ENCODE measurements at places on chromosomes 1 and 21.
A peak's percentile ranks its signal among the peaks of the same experiment; 100 is the strongest.

DNA sequence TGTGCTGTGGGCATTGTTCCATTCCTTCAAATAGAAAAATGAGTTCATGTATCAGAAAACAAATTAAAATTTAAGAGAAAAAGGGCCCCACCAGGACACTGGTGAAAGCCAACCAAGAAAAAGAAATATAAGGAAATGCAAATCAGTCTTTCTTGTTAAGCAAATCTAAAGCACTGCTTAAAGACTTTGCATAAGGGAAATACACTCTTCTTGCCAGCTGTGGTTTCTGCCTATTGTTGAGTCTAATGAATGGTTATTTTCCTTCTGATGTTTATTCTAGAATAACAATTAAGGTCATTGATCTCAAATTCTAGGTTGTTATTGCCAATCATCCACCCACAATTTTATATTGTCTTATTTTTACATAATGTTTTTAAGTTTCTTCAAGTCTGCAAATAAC is 158.6 kb upstream of the SNX7 start:
- H3K36me3 ChIP-seq: no peaks in the 10 kb centered on the region
- ATAC-seq: no peak
- no peaks in the 10 kb centered on the region for H3K4me1 ChIP-seq

- no peaks in the 10 kb centered on the region for H3K4me1 ChIP-seq
- no peak within 1 kb of the TSS for H3K27ac ChIP-seq
- no peaks in the 10 kb centered on the region for H3K36me3 ChIP-seq
- H3K27me3 ChIP-seq: peaks cover 47% of the 10 kb centered on the region
- no peak for ATAC-seq
These were observed at the start of gene NPPB for GRCh38 chr1:11858613-11858967. Gene NPPB, minus strand, starts transcription at chr1:11858945. Its CDS starts 112 bp downstream, at chr1:11858833.

DNA sequence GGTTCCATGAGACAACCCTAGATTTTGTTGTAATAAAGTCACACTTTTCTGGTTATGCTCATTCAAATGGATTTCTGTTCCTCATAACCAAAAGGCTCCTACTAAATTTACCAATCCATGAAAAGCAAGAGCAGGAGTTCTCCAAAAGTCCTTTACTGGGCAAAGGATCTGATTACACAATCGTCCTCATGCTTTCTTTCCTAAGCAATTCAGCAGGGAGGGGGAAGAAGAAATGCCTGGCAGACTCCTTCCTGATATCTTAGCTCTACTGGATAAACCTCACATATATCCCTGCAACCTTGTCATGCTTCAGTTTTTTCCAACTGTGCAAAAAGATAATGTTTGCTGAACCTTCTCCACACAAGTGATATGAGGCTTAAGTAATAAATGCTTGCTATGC is 67.6 kb upstream of the GUCA2B start:
- no peaks in the 10 kb centered on the region for H3K36me3 ChIP-seq
- peaks cover 32% of the 10 kb centered on the region for H3K27me3 ChIP-seq
- no peak overlapping the region for H3K4me3 ChIP-seq
- no peaks in the 10 kb centered on the region for H3K4me1 ChIP-seq

GRCh38 chr21:23853796-23854379 is 1753.4 kb downstream of the MRPL39 start:
- H3K4me3 ChIP-seq: no peak overlapping the region
- ATAC-seq: peak; percentile 55
- H3K27me3 ChIP-seq: no peaks in the 10 kb centered on the region
- H3K27ac ChIP-seq: no peak overlapping the region
- no peaks in the 10 kb centered on the region for H3K4me1 ChIP-seq
- no peaks in the 10 kb centered on the region for H3K36me3 ChIP-seq

- no peak overlapping the region for H3K27ac ChIP-seq
- no peaks in the 10 kb centered on the region for H3K4me1 ChIP-seq
- H3K27me3 ChIP-seq: peaks cover 15% of the 10 kb centered on the region
These were observed 131.6 kb upstream of the POU3F1 start for GRCh38 chr1:38178216-38178615.

- ATAC-seq: no peak
- peak overlapping the region; percentile 78 for H3K4me3 ChIP-seq
- peaks cover 20% of the 10 kb centered on the region for H3K4me1 ChIP-seq
These were observed 1.9 kb upstream of the SAMD13 start for GRCh38 chr1:84299536-84300170.

GRCh38 chr1:201982082-201982622 is 296 bp upstream of the RNPEP start:
- peaks cover 19% of the 10 kb centered on the region for H3K4me1 ChIP-seq
- peak overlapping the region; percentile 95 for H3K4me3 ChIP-seq
- H3K36me3 ChIP-seq: peaks cover 4% of the 10 kb centered on the region
- peak; percentile 36 for ATAC-seq
- H3K27me3 ChIP-seq: no peaks in the 10 kb centered on the region

DNA sequence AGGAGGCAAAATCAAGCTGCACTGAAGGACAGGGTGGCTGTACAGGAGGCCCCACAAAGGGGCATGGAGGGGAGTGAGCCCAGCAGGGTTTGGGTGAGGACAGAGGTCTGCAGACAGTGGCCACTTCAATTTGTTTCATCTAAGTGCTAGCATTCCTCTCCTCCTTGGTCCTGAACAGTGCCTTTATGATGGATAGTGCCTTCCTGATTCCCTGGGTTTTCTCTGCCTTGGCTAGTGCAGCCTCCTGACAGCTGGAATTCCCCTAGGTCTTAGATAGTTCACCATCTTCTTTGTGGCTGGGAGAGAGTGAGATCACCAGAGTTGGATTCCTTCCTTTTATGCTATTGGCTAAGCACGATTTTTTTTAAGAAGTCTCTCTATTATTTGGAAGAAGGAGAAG is 3.8 kb upstream of the HPCAL4 start:
- H3K4me3 ChIP-seq: no peak overlapping the region
- no peaks in the 10 kb centered on the region for H3K36me3 ChIP-seq
- ATAC-seq: no peak
- H3K27me3 ChIP-seq: peaks cover 3% of the 10 kb centered on the region
- H3K27ac ChIP-seq: peak overlapping the region; percentile 2
- H3K4me1 ChIP-seq: peaks cover 19% of the 10 kb centered on the region

- no peaks in the 10 kb centered on the region for H3K4me1 ChIP-seq
- no peak overlapping the region for H3K4me3 ChIP-seq
- no peak for ATAC-seq
- H3K36me3 ChIP-seq: no peaks in the 10 kb centered on the region
These were observed 981 bp downstream of the CLDN14 start for GRCh38 chr21:36478941-36479340.

DNA sequence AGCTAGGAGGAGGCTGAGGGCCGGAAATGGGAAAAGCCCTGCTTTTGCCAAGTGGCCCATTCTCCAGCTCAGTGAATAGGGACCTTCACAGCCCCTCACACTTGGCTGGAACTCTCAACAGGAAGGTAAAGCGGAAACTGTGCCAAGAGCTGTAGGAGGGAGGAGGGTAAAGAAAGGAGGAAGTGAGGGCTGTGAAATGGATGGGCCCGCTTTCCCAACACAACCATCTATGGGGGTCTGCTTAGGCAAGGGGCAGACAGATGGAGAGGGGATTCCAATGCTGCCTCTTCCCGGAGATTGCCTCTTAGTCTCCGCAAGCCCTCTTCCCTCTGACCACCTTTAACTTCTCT is 5.2 kb downstream of the INKA2 start:
- H3K27me3 ChIP-seq: peaks cover 4% of the 10 kb centered on the region
- no peaks in the 10 kb centered on the region for H3K36me3 ChIP-seq
- ATAC-seq: no peak
- H3K4me1 ChIP-seq: peaks cover 6% of the 10 kb centered on the region
- H3K4me3 ChIP-seq: no peak overlapping the region

DNA sequence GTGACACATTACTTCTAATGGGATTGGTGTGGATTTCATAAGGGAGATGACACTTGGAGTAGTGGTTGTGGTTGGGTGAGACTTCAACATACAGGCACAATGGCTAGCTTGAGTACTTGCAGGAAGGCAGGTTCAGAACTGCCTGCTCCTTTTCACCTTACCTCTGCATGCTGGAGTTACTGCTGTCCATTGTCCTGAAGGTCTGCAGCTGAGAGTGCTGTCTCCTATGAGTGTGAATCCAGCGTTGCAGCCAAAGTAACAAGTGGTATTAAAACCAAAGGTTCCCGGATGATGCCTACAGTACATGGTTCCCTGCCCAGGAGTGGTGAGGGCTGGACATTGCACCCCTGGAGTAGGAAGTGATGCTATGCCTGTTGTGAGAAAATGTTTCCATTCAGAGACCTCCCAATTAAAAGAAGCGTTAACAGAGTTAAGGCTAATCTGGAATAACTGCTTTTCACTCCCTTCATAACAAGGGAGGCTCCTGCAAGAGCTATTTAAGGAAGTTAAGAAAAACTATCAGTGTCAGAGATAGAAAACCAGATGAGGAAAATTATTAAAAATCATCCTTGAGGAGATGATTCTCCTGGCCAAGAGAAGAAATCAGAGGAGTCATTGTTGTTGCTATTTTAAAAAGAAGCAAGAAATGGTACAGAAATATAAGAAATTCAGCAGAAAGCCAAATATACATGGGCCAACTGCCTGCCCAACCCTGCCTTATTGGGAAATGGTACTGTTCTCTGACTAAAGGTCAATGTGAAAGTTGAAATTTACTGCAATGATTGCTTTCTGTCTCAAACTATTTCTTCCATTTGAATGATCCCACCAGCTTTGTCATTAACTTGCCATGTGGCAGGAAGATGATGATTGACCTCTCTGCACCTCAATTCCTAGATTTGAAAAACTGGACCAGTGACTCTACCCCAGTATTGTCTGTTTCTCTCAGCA is 9.8 kb upstream of the F5 start:
- peaks cover 38% of the 10 kb centered on the region for H3K4me1 ChIP-seq
- peak; percentile 17 for ATAC-seq
- no peak overlapping the region for H3K27ac ChIP-seq
- H3K4me3 ChIP-seq: no peak overlapping the region
- H3K36me3 ChIP-seq: no peaks in the 10 kb centered on the region
- no peaks in the 10 kb centered on the region for H3K27me3 ChIP-seq

- H3K4me1 ChIP-seq: peaks cover 11% of the 10 kb centered on the region
- no peak overlapping the region for H3K27ac ChIP-seq
- ATAC-seq: no peak
- H3K36me3 ChIP-seq: no peaks in the 10 kb centered on the region
- H3K4me3 ChIP-seq: no peak overlapping the region
These were observed 42.9 kb downstream of the COL18A1 start for GRCh38 chr21:45447821-45448220.

GRCh38 chr1:9787702-9788101 is 36.1 kb downstream of the CLSTN1 start:
- peak overlapping the region; percentile 81 for H3K4me3 ChIP-seq
- H3K36me3 ChIP-seq: no peaks in the 10 kb centered on the region
- peaks cover 25% of the 10 kb centered on the region for H3K4me1 ChIP-seq
- ATAC-seq: peak; percentile 97

GRCh38 chr1:229433364-229434004 is 410 bp downstream of the ACTA1 start:
- peaks cover 43% of the 10 kb centered on the region for H3K27me3 ChIP-seq
- H3K36me3 ChIP-seq: peaks cover 8% of the 10 kb centered on the region
- ATAC-seq: no peak
- no peak overlapping the region for H3K27ac ChIP-seq

GRCh38 chr1:9595156-9595967 is 6.7 kb downstream of the TMEM201 start:
- H3K27ac ChIP-seq: no peak overlapping the region
- peaks cover 10% of the 10 kb centered on the region for H3K4me1 ChIP-seq
- H3K27me3 ChIP-seq: no peaks in the 10 kb centered on the region
- no peak for ATAC-seq

DNA sequence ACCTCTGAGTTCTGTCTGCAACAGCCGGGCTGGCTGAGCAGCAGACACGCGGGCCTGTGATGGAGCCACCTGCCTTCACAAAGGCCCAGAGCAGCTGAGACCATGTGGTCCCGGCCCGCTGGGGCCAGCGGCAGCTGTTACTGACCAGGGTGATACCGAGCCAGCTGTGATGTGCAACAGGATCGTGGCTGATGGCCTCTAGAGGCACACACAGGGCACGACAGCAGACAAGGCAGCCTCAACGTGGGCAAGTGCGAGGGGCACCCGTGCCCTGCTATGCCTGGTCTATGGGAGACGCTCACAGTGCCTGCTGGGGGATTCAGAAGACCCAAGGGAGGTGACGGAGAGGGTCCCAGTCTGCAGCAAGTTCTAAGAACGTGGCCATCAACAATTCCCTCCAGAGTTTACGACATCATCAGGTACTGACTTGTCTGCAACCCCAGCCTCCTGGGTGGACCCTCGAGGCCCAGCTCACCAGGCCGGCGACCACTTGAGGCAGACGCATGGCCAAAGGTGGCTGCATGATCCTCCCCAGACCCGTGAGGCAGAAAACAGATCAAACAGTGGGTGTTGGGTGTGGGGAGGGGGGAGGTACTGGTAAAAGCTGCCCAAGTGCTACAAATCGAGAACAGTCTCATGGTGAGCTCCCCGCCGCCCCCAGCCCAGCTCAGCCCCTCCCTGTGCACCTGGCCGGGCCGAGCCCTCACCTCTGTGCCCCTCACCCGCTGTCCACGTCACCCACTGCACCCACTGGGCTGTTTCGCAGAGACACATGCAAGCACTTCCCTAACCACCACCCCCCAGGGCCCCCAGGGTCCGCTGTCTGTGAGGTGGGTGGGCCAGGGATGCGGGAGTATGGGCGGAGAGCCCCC is 6.0 kb downstream of the POFUT2 start:
- no peak for ATAC-seq
- peaks cover 53% of the 10 kb centered on the region for H3K36me3 ChIP-seq
- no peak overlapping the region for H3K4me3 ChIP-seq

GRCh38 chr1:155082301-155083051 is 3.8 kb downstream of the EFNA3 start:
- no peak for ATAC-seq
- peaks cover 29% of the 10 kb centered on the region for H3K4me1 ChIP-seq
- H3K27me3 ChIP-seq: peaks cover 25% of the 10 kb centered on the region
- peaks cover 18% of the 10 kb centered on the region for H3K36me3 ChIP-seq

GRCh38 chr1:41860771-41861170 is 58.0 kb downstream of the HIVEP3 start:
- H3K36me3 ChIP-seq: peaks cover 10% of the 10 kb centered on the region
- no peak overlapping the region for H3K4me3 ChIP-seq
- no peak overlapping the region for H3K27ac ChIP-seq
- no peaks in the 10 kb centered on the region for H3K27me3 ChIP-seq
- H3K4me1 ChIP-seq: peaks cover 32% of the 10 kb centered on the region

DNA sequence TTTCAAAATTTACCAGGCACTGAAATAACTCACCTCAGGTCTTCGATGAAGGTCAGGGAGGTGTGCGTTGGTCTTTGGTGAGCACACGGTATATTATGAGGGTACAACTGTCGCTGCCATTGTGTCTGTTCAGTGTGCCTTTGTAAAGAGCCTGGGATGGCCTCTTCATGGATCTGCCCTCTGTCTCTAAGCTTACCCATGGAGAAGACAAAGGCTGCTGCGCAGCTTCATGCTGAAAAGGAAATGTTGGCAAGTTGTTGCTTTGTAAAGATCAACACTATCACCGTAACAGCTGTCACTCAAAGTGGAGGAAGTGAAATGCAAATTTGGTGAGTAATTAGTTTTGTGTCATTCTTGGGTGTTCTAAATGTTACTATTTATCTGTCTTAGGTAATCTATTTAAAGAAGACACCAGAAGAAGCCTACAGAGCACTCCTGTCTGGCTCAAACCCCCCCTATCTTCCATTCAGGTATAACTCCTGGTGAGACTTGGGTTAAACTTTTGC is 71.6 kb downstream of the CDC14A start:
- peaks cover 48% of the 10 kb centered on the region for H3K36me3 ChIP-seq
- ATAC-seq: peak; percentile 69
- peaks cover 41% of the 10 kb centered on the region for H3K4me1 ChIP-seq
- H3K4me3 ChIP-seq: peak overlapping the region; percentile 82
- peak overlapping the region; percentile 91 for H3K27ac ChIP-seq
- H3K27me3 ChIP-seq: no peaks in the 10 kb centered on the region

Measured in activated T-helper 17 cell treated with anti-CD3 and anti-CD28 coated beads, Interleukin-2, amount 50 U/mL, for 72 hours (primary cell).